Activated T-helper 1 cell treated with anti-CD3 and anti-CD28 coated beads, Interleukin-12 subunit alpha, Interleukin-12 subunit beta, Interleukin-2, Interleukin-4 antibody, amounts not matched to agents 30 ng/mL and 10 ng/mL and 1 ng/mL, durations not matched to agents 14 hours and 24 hours and 36 hours (primary cell): ENCODE measurements at places on chromosomes 3 and 15.

DNA sequence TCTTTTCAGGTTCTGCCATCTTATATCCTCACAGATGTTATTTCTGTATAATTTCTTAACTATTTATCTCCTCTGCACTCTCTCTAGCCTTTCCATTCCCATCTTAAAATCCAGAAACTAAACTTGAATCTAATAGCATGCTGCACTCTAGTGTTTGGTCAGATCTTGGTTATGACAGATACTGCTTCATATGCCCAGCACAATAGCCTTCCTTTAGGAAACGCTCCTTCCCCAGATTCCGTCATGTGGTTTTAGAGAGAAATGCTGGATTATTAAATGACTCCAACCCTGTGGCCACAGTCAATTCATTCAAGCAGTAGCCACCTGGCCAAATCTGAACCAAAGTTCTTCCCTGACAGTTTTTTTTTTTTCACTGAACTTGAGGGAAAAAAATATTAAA lies 19.4 kb downstream of the RASGRP1 start:
- DNase-seq = no peak

GRCh38 chr3:14876921-14877333 lies 58.2 kb downstream of the FGD5 start:
- DNase-seq = no peak

GRCh38 chr3:142601713-142602112 lies 5.5 kb downstream of the PLS1 start:
- no peak for DNase-seq

DNA sequence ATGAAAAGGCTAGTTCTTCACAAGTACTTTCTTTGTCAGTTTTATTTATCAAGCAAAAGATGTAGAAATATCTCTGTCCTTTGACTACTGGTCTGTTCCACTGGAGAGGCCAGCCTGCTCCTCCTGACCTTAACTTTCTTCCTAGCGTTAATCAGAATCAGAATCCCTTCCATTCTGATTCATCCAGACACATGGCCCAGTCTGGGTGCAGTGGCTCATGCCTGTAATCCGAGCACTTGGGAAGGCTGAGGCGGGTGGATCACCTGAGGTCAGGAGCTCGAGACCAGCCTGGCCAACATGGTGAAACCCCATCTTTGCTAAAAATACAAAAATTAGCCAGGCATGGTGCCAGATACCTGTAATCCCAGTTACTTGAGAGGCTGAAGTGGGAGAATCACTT lies 32.0 kb upstream of the MANF start:
- DNase-seq = no peak

GRCh38 chr3:79885407-79885806 lies 117.6 kb upstream of the ROBO1 start:
- no peak for DNase-seq
